ENCODE measurements at places on chromosomes 2 and 18.

GRCh38 chr2:41321351-41321750, 726.5 kb upstream of the PKDCC start:
- no peak for DNase-seq

GRCh38 chr2:161243312-161243711, 64.9 kb upstream of the PSMD14 start:
- DNase-seq: no peak

DNA sequence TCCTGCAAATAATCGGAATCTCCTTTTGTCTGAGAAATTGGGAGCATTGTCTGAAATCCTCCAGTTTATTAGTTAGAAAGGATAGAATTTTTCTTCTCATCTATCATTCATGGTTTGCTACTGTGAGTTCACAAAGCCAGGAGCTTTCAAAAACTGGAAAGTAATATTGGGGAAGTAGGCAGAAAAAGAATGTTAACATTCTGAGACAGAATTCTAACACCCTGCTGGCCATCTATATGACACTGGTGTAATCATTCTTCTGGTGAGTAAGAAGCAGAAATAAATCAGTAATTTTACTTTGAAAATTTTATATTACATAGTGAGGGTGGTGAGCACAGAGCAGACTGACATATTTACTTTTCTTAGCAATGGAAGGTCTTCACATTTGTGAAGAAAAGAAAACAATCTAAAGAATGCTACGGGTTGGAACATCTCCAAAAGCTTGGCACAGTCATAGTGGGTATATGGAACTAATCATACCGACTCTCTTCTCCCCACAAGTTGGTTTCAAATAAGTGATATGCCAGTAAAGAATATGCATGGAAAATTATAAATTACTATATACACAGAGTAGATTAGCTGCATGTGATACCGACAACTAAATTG, 344.9 kb downstream of the LPIN1 start:
- DNase-seq: no peak

DNA sequence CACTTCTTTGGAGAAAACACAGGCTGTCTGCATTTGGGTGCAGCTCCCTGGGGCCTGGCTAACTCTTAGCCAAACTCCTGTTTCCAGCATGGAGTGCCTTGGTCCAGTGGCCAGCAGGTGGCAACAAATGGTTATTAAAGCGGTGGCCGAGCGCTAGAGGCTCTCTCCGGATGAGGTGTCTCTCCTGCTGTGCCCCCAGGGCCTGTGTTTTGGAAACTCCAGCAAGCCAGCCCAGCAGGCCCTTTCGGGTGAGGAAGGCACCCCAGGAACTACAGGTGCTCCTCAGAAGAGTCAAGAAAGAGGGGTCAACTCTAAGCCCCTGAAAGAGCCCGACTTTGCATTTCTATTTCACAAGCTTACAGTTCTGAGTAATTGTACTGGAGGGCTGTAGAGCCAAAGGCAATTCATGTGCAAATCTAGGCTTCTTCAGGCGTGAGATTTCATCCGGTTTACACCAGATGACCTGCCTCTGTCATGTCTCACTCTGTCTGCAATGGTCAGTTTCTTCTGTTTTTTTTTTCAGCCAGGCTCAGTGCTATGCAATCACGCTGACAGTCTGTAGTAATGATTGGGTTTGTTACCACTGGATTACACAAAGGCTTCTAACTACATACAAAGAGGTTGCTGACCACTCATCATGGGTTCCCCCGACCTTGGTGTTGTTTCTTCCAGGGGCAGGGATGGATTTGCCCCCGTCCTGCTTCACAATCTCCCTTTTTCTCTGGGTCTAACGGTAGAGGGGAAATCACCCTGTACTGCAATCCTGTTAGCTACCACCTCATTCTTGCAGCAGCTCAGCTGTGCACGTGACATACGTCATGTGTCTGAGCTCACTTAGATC, 7.6 kb upstream of the CHRNA1 start:
- DNase-seq: no peak

GRCh38 chr2:15385184-15385583, 175.9 kb downstream of the NBAS start:
- DNase-seq: no peak

GRCh38 chr2:43085505-43085904, 140.9 kb downstream of the ZFP36L2 start:
- no peak for DNase-seq

DNA sequence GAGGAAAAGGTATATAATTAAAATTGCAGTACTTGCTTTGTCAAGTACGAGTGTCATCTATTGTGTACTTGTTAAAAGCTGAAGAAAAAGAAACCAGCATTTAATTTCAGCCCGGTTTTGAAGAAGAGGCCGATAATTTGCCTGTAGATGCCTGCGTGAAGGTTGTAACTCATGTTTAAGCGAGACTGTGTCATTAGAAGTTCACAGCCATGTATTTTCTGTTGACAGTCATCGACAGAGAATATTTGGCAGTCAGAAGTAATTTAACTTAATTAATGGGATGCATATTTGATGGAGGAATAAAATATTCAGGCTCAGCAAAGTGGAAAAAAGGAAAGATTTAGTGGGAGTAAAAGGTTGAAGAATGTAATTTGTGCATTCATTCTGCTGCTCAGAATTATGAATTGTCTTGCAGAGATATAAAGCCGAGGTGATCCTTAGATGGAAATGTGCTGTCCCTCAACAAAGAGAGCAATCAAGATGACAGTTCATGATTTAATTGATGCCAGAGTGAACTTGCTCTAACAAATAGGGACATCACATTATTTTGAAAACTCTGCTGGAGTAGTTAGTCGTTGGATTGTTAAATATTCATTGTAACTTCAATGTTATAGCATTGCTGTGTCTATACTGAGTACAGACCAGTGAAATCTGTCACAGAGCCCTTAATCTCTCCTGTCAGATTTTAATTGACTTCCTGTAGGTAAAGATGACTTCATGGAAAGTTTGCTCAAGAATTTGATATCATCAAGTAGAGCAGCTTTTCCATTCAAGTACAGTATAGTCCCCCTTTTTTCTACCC, 53.9 kb downstream of the ZNF407 start:
- no peak for DNase-seq

- no peak for DNase-seq
Observed at GRCh38 chr2:64704996-64705395, 51.3 kb upstream of the SERTAD2 start.

DNA sequence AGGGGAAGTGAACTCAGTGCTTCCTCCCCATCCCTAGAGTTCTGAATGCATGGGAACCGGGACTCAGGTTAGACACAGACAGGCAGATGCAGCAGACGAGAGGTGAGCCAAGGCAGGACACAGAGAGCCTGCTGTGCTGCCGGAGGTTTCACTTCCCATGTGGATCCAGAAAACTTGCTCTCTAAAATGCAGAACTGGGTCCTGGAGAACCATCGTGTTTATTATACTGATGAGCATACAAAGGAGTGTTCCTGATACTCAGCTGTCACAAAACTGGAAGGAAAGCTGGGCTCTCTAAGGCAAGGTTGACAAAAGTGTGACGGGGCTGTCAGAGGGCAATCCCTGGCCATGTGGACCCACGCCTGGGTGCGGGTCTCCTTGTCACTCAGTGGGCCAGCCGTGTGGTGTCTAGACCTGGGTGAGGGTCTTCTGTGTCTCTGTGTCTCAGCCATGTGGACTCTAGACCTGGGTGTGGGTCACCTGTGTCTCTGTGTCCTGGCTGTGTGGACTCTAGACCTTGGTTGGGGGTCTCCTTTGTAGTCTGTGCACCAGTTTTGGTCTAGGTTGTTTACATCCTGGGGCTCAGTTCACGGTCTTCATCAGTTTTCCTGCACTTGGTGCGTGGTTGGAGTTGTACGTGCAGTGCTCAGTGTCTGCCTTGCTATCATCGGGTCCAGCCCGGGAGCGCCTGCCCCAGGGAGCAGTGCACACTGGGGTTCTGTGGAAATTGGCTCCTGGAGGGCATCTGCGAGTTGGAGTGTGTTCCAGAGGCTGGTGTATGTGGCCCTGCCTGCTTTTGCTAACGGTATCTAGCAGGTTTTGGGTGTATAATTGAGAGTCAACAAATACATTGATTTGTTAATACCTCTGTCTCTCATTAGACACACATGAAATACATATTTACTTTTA, 141.1 kb downstream of the ATP9B start:
- DNase-seq: no peak

DNA sequence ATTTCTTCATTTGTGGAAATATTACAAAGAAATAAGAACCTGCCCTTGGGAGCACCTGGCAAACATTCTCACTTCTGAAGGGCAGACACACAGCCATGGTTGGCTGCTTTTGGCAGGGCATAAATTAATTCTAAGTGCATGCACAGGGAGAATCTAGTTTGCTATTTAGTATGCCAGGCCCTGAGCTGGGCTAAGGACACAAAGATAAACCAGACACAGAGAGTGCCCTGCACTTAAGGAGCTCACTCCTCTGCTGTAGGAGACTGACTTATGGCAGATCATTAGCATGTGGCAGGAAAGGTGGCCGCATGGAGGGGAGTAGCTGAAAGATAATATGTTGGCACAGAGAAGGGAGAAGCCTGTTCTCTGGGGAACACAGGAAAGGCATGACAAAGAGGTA, 367.0 kb downstream of the LPIN1 start:
- DNase-seq: no peak

GRCh38 chr2:67566285-67566684, 169.2 kb downstream of the ETAA1 start:
- DNase-seq: no peak

- DNase-seq: no peak
Observed at GRCh38 chr2:233440714-233441113, 86.4 kb downstream of the DGKD start.

DNA sequence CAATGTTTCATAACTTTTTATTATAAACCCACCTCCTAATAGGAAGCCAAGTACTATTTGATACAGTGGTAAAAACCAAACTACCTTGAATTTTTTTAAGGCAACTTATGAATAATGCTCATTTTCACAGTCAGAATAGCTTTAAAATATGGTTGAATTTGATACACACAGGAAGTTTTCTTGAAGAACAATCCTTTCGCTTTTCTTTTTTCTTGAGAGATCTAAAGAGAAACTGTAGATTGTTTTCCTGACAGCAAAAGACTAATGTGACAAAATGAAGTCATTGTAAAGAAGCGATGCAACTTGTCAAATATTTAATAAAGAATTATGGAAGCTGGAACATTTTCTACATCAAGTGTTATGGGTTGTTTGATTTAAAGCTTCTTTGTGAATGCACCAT, 227.7 kb downstream of the ALPK2 start:
- no peak for DNase-seq

DNA sequence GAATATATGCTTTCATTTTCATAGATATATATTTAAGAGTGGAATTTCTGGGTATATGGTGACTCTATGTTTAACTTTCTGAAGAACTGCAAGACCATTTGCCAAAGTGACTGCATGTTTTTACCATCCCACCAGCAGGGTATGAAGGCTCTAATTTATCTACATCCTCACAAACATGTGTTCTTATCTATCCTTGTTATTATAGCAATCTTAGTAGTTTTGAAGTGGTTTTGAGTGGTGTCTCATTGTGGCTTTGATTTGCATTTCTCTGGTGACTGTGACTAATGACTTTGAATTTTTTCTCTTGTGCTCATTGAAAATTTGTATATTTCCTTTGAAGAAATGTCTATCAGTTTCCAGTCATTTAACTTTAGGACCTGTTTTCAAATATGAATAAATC, 310.2 kb upstream of the NRP2 start:
- no peak for DNase-seq

DNA sequence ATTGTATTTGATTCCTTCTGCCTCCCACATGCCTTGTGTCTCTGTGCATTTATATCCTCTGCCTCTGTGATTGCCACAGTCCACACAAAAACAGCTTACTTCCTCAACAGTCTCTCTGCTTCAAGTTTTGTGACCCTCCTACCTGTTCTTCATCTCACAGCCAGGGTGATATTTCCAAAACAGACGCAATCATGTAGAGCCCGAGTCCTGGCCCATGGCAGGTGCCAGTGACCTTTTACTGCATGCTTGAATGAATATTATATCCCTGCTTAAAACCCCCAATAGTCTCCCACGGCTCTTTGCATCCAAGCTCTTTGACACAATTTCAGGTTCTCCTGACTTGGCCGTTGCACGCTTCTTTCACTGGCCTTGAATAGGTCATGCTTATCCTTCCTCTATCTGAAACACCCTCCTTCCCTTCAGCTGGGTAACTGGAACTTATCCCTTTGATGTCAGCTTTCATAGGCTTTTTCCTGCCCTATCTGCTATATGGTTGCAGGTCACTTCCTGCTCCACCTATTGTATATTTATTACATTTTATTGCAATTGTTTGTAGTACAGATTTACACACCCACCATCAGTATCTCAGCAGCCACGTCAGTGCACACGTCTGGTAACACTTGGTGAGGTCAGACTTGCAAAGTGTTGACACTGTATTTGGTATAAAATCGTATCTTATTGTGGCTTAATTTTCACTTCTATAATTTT, 29.7 kb upstream of the IL1B start:
- DNase-seq: no peak

DNA sequence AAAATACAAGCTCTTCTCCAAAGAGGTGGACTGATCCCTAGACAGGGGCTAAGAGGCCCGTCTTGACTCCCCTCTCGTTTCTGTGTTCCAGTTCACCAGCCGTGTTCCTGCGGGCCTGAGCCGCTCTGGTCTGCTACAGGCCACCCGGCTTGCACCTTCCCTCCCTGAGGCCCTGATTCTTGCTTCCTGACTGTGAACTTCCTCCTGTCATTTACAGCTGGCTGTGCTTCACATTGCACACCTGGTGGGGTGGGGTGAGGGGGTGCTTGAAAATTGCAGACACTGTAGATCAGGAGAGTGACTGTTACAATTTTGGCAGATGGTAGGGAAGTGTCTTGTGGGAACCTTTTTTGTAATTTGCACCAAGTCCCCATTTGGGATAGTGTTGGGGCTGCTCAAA, 64.4 kb downstream of the TSN start:
- no peak for DNase-seq

- no peak for DNase-seq
Observed at GRCh38 chr2:1702186-1702565, 42.1 kb downstream of the PXDN start.

DNA sequence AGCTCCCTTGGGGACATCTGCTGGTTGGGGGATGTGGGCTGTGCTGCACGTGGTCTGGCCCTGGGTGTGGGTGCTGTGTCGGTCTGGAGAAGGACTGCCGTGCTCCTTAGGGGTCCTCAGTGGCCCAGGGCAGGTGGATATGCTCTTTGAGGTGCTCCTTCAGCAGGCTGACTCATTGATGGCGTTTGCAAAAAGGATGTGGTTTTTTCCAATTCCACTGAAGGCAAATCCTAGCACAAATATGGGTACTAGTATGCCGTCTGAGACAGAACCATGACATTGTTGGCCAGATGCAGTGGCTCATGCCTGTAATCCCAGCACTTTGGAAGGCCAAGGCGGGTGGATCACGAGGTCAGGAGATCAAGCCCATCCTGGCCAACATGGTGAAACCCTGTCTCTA, 3.3 kb downstream of the PPP1R7 start:
- no peak for DNase-seq

- DNase-seq: no peak
Observed at GRCh38 chr2:49619804-49620203, 465.5 kb upstream of the FSHR start.

DNA sequence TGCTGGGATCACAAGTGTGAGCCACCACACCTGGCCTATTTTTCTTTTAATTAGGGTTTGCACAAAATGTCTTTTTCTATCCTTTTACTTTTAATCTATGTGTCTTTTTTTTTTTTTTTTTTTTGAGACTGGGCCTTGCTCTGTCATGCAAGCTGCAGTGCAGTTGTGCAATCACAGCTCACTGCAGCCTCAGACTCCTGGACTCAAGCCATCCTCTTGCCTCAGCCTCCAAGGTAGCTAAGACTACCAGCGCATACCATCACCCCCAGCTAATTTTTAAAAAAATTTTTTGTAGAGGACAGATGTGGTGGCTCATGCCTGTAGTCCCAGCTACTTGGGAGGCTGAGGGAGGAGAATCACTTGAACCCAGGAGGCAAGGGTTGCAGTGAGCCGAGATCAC, 27.1 kb downstream of the ADCY3 start:
- DNase-seq: no peak
